ENCODE measurements at places on chromosomes 7 and 10. TPM values are rescaled to one million over a fixed set of nuclear protein-coding genes. Genes with fewer than 3 reads are reported as not detected.

The FEZF1 gene
- not detected for polyA plus RNA-seq

The CYP2E1 gene
- polyA plus RNA-seq, result 19.3 TPM

The COL26A1 gene
- not detected for polyA plus RNA-seq

The MAP3K8 gene
- 20.1 TPM for polyA plus RNA-seq

The FXYD4 gene
- not detected for polyA plus RNA-seq

The ASAH2 gene
- polyA plus RNA-seq, result 0.20 TPM

The LBX1 gene
- not detected for polyA plus RNA-seq

The GRM3 gene
- polyA plus RNA-seq, result 0.05 TPM

The ZNF853 gene
- polyA plus RNA-seq, result 0.35 TPM

The APBB1IP gene
- polyA plus RNA-seq, result 0.98 TPM

The TUBB8 gene
- polyA plus RNA-seq, result 0.02 TPM

The OR6B1 gene
- not detected for polyA plus RNA-seq

The PCBD1 gene
- 60.4 TPM for polyA plus RNA-seq

The UBE2H gene
- 31.1 TPM for polyA plus RNA-seq

The INMT gene
- polyA plus RNA-seq, result 2.4 TPM

The CCL26 gene
- 0.73 TPM for polyA plus RNA-seq

The TFR2 gene
- polyA plus RNA-seq, result 0.41 TPM
